ENCODE measurements at places on chromosomes 16 and 17. TPM values are rescaled to one million over a fixed set of nuclear protein-coding genes. Genes with fewer than 3 reads are reported as not detected.
A peak's percentile ranks its signal among the peaks of the same experiment; 100 is the strongest.

GP1BA gene
- total RNA-seq: not detected

CTRB2 gene
- total RNA-seq: 0.43 TPM

FNDC8 gene
- not detected for total RNA-seq

UNK gene
- 14.9 TPM for total RNA-seq

SLC22A31 gene
- total RNA-seq: 0.58 TPM

SLC9A5 gene
- total RNA-seq: 2.4 TPM

- H3K36me3 ChIP-seq: peaks cover 3% of the 10 kb centered on the region
- peaks cover 5% of the 10 kb centered on the region for H3K4me1 ChIP-seq
- no peak overlapping the region for H3K27ac ChIP-seq
- no peak for DNase-seq
Measured at GRCh38 chr17:29089601-29090044, 46.7 kb downstream of the PIPOX start.

GRCh38 chr16:1032607-1033006 is 39.9 kb upstream of the SSTR5 start:
- H3K4me1 ChIP-seq: peaks cover 6% of the 10 kb centered on the region
- no peak overlapping the region for H3K4me3 ChIP-seq
- H3K36me3 ChIP-seq: no peaks in the 10 kb centered on the region
- no peak overlapping the region for H3K27ac ChIP-seq
- DNase-seq: no peak
- peaks cover 8% of the 10 kb centered on the region for H3K27me3 ChIP-seq

- no peaks in the 10 kb centered on the region for H3K27me3 ChIP-seq
- H3K36me3 ChIP-seq: no peaks in the 10 kb centered on the region
- H3K27ac ChIP-seq: no peak overlapping the region
- H3K4me3 ChIP-seq: no peak overlapping the region
Measured at GRCh38 chr17:79625706-79626105, 14.9 kb upstream of the RBFOX3 start.

DNA sequence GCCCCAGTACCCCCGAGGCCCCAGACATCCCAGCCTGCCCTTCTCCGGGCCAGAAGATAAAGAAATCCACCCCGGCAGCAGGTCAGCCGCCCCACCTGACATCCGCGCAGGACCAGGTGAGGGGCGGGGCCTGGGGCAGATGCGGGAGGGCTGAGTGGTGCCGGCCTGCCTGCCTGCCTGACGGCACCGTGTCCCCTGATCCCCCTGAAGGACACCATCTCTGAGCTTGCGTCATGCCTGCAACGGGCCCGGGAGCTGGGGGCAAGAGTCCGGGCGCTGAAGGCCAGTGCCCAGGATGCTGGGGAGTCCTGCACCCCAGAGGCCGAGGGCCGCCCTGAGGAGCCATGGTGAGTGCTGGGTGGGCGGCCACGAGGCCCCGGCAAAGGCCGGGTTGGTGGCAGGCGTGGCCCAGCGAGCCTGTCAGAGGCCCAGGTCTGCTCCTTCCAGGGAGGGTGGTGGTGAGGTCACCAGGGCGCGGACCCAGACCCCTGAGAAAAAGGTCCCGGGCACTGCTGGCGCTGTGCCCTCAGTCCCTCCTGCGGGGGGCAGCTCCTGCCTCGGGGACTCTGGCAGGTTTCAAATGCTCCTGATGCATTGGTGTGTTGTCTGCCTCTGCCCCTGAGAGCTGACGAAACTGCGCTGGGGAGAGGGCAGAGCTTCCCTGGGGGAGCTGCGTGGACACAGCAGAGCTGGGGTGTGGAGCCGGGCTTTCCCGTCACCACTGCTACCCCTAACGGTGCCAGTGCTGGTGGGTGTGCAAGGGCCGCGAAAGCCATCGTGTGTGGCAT is 1.2 kb downstream of the CDT1 start:
- H3K4me1 ChIP-seq: peaks cover 17% of the 10 kb centered on the region
- DNase-seq: no peak
- no peak overlapping the region for H3K27ac ChIP-seq
- H3K27me3 ChIP-seq: no peaks in the 10 kb centered on the region

GRCh38 chr17:34606763-34607162 is 27.4 kb downstream of the TMEM132E start:
- DNase-seq: no peak
- no peak overlapping the region for H3K27ac ChIP-seq
- no peaks in the 10 kb centered on the region for H3K4me1 ChIP-seq
- no peak overlapping the region for H3K4me3 ChIP-seq

DNA sequence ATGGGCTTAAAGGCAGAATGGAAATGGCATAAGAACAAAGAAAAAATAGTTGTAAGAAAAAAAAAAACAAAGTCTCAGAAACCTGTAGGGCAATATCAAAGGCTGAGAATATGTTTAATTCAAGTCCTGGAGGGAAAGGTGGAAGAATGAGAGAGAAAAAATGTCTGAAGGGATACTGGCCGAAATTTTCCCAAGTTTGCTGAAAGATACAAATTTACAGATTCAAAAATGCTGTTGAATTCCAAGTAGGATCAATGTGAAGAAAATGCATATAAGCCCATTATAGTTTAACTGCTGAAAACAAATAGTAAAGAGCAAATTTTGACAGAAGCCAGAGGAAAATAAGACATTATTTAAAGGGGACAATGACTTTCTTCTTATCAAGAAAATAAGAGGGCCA is 6.6 kb upstream of the USP22 start:
- no peaks in the 10 kb centered on the region for H3K36me3 ChIP-seq
- no peak overlapping the region for H3K4me3 ChIP-seq
- no peaks in the 10 kb centered on the region for H3K27me3 ChIP-seq
- no peaks in the 10 kb centered on the region for H3K4me1 ChIP-seq
- no peak overlapping the region for H3K27ac ChIP-seq

DNA sequence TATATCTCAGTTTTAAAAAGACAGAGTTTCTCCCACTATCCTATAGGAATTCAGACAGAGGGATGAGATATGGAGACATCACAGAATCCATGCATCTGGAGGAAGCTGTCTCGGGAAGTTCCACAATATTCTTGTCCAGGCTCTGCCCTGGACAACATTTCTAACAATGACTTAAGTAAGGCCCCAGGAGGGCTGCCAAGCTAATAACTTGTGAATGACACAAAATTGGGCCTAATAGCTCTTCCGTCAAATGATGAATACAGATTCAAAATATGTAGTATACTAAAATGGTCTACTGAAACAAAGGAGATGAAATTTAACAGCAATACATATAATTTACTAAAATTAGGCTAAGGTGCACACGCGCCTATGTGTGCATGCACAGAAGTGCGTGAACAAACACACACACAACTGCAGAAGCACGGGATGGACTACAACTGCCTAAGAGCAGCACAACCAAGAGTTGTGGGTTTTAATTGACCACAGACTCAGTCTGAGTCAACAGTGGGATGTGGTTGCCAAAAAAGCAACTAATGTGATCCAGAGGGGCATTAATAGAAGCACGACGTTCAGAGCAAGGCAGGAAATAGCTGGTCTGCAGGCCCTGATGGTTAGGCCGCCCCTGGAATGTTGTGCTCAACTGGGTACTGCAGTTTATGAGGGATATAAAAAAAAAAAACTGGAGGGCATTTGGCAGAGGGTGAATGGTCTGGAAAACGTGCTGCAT is 26.3 kb upstream of the HS3ST2 start:
- H3K27ac ChIP-seq: no peak overlapping the region
- H3K4me1 ChIP-seq: no peaks in the 10 kb centered on the region
- H3K36me3 ChIP-seq: no peaks in the 10 kb centered on the region
- no peak overlapping the region for H3K4me3 ChIP-seq

DNA sequence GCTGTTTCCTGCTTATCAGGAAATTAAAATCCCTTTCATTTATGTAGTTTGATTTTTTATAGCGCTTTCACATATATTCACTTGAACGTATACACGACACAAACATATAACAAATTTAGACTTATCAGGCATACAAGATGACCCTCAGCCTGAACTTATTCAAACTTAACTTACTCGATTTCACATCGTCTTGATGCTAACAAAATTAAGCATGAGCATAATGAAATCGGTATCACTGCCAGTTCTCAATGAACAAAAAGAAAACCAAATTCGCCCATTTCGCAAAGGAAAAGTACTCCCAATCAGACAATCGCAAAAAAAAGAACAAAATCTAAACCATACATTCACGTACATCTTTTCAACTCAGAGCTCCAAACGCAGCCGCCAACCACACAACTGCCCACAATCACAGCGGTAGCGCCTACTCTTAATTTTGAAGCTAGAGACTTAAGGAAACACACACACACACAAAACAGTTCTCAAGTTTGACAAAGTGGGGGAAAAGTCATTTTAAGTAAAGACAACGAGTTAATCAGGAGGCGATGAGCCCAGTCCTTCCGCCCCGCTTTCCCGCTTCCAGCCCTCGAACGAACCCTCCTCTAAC is 1.1 kb downstream of the GJC1 start:
- no peaks in the 10 kb centered on the region for H3K36me3 ChIP-seq
- H3K4me1 ChIP-seq: peaks cover 8% of the 10 kb centered on the region
- no peaks in the 10 kb centered on the region for H3K27me3 ChIP-seq
- peak overlapping the region; percentile 84 for H3K27ac ChIP-seq

All from astrocyte (in vitro differentiated cells and primary cell).